ENCODE measurements at places on chromosomes 12 and 14. TPM values are rescaled to one million over a fixed set of nuclear protein-coding genes. Genes with fewer than 3 reads are reported as not detected.

Gene DIO3
- 1.9 TPM for total RNA-seq

Gene BDKRB2
- 1.3 TPM for total RNA-seq

Gene CABP1
- total RNA-seq = 0.30 TPM

Gene CPNE8
- total RNA-seq = 33.0 TPM

Gene RPL10L
- total RNA-seq = not detected

Gene VDR
- total RNA-seq = 24.3 TPM

Gene NXPH4
- not detected for total RNA-seq

Gene PLEKHG3
- 33.1 TPM for total RNA-seq

Gene GPR137C
- total RNA-seq = 0.97 TPM

DNA sequence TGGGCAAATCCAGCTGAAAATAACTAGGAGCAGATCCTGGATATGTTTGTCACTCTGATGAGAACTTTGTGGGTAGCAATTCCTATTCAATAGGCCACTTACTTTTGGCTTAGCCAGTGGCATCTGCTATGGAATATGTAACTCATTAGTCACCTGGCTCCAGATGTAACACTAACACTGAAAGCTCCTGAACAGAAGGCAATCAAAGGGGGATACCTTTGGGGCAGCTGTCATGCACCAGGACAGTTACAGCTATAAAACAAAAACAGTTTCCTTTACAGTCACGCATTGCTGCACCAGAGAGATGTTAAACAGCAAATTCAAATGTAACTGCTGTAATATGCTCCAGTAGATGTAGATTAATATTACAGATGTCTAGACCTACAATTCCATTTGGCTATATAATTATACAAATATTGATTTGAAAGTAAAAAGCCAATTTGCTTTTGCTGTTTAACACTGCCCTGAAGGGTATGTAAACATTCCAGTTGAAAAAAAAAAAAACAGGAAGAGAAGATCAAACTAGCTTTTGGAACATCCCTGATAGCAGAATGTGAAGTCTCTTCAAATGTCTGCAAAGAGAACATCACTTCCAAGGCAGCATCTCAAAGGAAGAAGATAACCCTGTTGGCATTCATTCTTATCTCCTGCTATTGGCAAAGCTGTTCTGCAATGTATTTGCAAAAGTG, 18.4 kb downstream of the RACGAP1 start:
- no peak for DNase-seq
- peaks cover 8% of the 10 kb centered on the region for H3K36me3 ChIP-seq
- H3K27ac ChIP-seq = no peak overlapping the region

GRCh38 chr12:55830601-55831446, 1.4 kb upstream of the DNAJC14 start:
- DNase-seq = peak; percentile 79
- peak overlapping the region; percentile 93 for H3K4me3 ChIP-seq
- H3K4me1 ChIP-seq = peaks cover 48% of the 10 kb centered on the region
- H3K27ac ChIP-seq = peak overlapping the region; percentile 94

DNA sequence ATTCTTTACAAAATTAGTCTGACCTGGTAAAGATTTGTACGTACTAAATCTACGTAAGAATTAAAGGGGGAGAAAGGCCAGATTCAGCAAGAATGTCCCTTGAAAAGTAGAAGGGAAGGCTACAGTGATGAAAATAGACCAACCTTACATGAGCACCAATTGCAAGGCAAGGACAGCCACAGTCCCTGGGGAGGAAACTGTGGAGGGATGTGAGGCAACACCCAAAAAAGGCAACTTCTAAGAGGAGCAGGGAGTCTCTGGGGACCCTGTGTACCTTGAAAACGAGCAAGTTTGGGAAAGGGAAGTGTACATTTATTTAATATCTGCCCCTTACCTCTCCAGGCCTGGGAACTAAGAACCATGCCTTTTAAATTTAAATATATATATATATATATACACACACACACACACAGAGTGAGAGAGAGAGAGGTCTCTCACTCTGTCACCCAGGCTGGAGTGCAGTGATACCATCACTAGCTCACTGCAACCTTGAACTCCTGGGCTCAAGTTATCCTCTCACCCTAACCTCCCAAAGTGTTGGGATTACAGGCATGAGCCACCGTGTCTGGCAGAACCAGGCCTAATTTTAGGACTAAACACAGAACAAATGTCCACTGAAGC, 56.4 kb downstream of the TMCC3 start:
- H3K4me3 ChIP-seq = no peak overlapping the region
- no peaks in the 10 kb centered on the region for H3K36me3 ChIP-seq
- H3K27me3 ChIP-seq = no peaks in the 10 kb centered on the region
- H3K4me1 ChIP-seq = no peaks in the 10 kb centered on the region
- no peak for DNase-seq

- no peaks in the 10 kb centered on the region for H3K36me3 ChIP-seq
- H3K4me1 ChIP-seq = peaks cover 10% of the 10 kb centered on the region
- DNase-seq = no peak
- no peak overlapping the region for H3K4me3 ChIP-seq
- peak overlapping the region; percentile 2 for H3K27ac ChIP-seq
Observed at GRCh38 chr12:19846574-19846973, 407.3 kb downstream of the AEBP2 start.

DNA sequence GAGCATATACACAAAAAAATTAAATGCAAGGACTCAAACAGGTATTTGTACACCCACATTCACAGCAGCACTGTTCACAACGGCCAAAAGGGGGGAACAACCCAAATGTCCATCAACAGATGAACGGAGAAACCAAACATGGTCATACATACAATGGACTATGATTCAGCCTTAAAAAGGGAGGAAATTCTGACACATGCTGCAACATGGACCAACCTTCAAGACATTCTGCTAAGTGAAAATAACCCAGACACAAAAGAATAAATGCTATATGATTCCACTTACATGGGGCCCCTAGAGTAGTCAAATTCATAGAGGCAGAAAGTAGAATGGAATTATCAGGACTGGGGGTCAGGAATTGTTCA, 29.5 kb downstream of the ACTN1 start:
- peak overlapping the region; percentile 56 for H3K27ac ChIP-seq
- H3K4me3 ChIP-seq = no peak overlapping the region
- no peaks in the 10 kb centered on the region for H3K27me3 ChIP-seq
- H3K36me3 ChIP-seq = no peaks in the 10 kb centered on the region

DNA sequence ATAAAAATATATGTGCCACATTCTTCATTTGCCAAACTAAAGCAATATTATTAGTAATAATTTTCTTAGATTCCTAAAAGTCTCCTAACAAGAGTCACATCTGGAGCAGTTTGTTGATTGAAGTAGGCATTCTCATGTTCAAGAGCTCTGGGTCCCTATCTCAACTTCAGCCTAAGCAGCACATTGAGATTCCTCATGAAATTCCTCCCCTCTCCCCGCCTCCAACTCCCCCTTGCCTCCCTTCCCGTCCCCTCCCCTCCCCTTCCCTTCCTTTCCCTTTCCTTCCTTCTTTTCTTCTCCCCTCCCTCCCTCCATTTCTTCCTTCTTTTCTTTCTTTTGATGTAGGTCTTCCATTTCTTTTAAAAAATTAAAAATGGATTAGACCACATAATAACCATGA, 48.7 kb upstream of the NAV3 start:
- H3K4me3 ChIP-seq = no peak overlapping the region
- no peak overlapping the region for H3K27ac ChIP-seq
- no peak for DNase-seq
- H3K36me3 ChIP-seq = no peaks in the 10 kb centered on the region
- no peaks in the 10 kb centered on the region for H3K27me3 ChIP-seq

- no peaks in the 10 kb centered on the region for H3K4me1 ChIP-seq
- H3K4me3 ChIP-seq = no peak overlapping the region
- H3K27me3 ChIP-seq = no peaks in the 10 kb centered on the region
- DNase-seq = no peak
Observed at GRCh38 chr14:22303589-22304195, 285.3 kb downstream of the DAD1 start.

- no peak for DNase-seq
- H3K27ac ChIP-seq = no peak overlapping the region
- no peak overlapping the region for H3K4me3 ChIP-seq
- H3K36me3 ChIP-seq = no peaks in the 10 kb centered on the region
Observed at GRCh38 chr12:92049403-92049802, 96.2 kb downstream of the BTG1 start.

DNA sequence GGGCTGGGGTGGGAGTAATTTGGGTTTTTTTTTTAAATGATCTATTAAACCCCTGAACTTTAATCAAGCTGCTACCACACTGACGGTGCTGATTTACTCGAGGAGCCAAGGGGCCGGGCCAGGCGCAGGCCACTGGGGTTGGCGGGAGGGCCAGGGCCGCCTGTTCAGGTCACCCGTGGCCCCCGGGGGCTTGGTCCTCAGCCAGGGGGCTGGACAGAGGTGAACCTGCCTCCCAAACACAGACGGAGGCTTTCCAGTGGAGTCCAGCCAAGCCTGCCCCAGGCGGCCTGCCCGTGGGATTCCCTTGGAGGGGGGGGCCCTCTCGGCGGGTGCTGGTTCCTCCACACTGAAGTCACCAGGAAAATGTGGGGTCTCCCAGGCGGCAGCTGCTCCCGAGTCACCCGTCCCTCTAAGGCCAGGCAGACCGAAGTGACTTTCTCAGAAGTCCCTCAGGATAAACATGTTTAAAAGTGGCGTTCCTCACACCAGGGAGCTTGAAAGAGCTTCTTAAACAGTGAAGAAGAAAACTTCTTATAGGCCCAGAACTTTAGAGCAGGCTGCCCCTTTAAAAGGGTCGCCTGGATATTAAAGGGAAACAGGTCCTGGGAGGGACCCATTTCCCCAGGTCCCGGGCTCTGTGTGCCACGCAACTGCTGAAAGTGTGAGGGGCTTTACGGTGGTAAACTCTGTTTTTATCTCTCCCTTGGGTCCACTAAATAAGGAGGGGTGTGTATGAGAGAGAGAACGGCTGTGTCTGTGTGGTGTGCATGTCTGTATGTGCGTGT, 167.2 kb upstream of the GSC start:
- no peak for DNase-seq
- no peak overlapping the region for H3K27ac ChIP-seq
- H3K36me3 ChIP-seq = no peaks in the 10 kb centered on the region
- peak overlapping the region; percentile 32 for H3K4me3 ChIP-seq
- H3K27me3 ChIP-seq = no peaks in the 10 kb centered on the region

- no peak overlapping the region for H3K4me3 ChIP-seq
- no peak overlapping the region for H3K27ac ChIP-seq
- H3K36me3 ChIP-seq = no peaks in the 10 kb centered on the region
- no peaks in the 10 kb centered on the region for H3K4me1 ChIP-seq
Observed at GRCh38 chr12:27396216-27396815, 50.2 kb upstream of the SMCO2 start.

DNA sequence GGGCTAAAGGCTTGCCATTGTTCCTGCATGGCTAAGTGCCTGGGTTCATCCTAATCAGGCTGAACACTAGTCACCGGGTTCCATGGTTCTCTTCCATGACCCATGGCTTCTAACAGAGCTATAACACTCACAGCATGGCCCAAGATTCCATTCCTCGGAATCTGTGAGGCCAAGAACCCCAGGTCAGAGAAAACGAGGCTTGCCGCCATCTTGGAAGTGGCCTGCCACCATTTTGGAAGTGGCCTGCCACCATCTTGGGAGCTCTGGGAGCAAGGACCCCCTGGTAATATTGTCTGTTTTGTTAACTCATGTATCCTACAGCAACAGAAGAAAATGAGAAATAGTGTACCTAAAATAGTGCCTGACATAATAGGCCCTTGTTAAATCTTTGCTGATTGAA, 92.7 kb downstream of the ADAMTS20 start:
- H3K4me1 ChIP-seq = no peaks in the 10 kb centered on the region
- no peak for DNase-seq
- no peak overlapping the region for H3K4me3 ChIP-seq
- H3K36me3 ChIP-seq = no peaks in the 10 kb centered on the region
- no peaks in the 10 kb centered on the region for H3K27me3 ChIP-seq

DNA sequence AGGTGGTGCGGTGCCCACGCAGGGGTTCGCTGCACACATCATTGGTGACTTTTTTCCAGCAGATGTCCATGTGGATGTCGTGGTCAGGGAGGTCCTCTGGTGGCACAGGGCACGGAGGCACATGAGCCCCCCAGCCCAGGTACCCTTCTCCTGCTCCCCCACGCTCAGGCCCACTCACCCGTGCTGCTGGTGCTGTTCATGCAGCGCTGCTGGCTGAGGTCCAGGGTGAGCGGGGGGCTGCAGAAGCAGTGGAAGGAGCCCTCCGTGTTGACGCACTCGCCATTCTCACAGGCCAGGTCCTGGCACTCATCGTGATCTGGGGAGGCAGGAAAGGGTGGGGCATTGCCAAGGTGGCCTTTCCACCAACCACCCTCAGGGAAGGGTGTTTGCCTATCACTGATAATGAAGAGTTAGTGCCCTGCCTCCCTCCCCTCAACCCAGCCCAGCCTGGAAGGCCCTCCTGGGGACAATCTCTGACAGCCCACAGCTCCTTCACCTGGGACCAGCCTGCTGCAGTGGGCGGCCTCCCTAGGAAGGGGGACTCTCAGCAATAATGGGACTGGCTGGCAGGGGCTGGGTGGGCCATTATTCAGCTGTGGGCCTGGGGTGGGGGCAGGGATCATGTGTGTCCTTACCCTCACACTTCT, 9.8 kb downstream of the ISCA2 start:
- H3K4me1 ChIP-seq = no peaks in the 10 kb centered on the region
- no peaks in the 10 kb centered on the region for H3K27me3 ChIP-seq
- no peak overlapping the region for H3K27ac ChIP-seq

DNA sequence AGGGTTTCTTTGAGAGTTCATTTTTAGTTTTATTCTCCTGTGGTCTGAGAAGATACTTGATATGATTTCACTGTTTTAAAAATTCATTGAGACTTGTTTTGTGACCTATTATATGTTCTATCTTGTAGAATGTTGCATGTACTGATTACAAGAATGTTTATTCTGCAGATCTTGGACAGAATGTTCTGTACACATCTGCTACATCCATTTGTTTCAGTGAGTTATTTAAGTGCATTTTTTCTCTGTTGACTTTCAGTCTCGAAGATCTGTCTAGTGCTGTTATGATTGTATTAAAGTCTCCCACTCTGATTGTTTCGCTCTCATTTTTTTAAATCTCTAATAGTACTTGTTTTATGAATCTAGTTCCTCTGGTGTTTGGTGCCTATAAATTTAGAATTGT, 1319.8 kb downstream of the TMEM121 start:
- peaks cover 24% of the 10 kb centered on the region for H3K4me1 ChIP-seq
- no peaks in the 10 kb centered on the region for H3K27me3 ChIP-seq
- DNase-seq = no peak

Data from lower lobe of right lung (tissue), 2 donors.